Stimulated activated CD4-positive, alpha-beta T cell treated with anti-CD3 and anti-CD28 coated beads, Interleukin-4, amount 100 ng/mL, for 4 hours (primary cell): ENCODE measurements at places on chromosomes 12 and 14.

- DNase-seq = no peak
Observed at GRCh38 chr12:30911207-30911606, 15.3 kb upstream of the TSPAN11 start.

GRCh38 chr12:52385226-52385702 is at the start of gene KRT84:
KRT84 (minus strand) TSS chr12:52385652; CDS start chr12:52385585, 67 bp downstream.
- no peak for DNase-seq

- no peak for DNase-seq
Observed at GRCh38 chr12:4802841-4803240, 82.6 kb downstream of the GALNT8 start.

DNA sequence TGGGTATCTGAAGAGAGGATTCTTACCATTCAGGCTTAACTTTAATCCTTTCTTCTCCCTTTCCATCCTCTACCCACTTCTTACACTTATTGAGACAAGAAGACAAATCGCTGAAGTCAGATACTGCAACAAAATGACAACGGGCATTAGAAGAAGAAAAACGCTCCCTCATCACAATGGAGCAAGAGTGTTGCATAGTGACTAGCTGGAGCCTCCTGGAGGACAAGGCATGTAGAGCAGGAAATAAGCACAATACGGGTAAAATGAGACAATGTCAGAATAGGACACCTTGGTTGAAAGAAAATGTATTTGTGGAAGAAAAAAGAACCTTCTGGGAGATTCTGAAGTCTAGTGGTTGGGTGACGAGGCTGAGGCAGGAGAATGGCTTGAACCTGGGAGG is 501.0 kb downstream of the RERGL start:
- DNase-seq = no peak

DNA sequence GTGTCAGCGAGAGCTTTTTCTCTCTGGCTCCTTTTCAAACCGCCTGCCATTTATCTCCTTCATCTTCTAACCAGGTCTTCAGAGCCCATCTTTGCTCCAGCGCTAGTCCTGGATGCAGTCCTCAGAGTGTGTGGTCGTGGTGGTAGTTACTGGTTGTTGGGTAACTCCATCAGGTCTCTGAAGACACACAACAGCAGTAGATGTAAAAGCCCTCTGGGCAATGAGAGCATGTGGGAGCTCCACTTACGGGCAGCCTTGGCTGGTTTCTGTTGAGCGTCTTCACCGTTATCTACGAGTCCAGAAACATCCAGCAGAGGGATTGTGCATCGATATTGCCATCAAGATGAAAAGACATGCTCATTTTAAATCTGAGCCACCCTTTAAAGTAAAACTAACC is 61.2 kb downstream of the FBXL14 start:
- DNase-seq = no peak

DNA sequence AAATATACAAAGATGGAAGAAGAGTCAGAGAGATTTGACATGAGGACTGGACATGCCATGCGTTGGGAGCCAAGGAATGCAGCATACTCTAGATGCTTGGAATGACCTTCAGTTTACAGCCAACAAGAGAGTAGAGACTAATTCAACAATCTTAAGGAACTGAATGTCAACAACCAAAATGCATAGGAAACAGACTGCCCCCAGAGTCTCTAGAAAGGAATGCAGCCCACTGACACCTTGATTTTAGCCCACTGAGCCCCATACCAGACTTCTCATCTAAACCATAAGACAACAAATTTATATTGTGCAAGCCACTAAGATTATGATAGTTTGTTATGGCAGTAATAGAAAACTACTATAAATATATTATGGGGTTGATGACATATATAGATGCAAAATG is 611.2 kb downstream of the RPS29 start:
- DNase-seq = no peak

GRCh38 chr12:109115758-109116610 is at the start of gene ACACB:
ACACB (plus strand) TSS chr12:109116587; CDS start chr12:109139406, 22,819 bp downstream.
- DNase-seq = no peak
